ENCODE measurements at places on chromosomes 3 and 15.

- DNase-seq: no peak
Measured at GRCh38 chr15:32864841-32865240, 147.0 kb downstream of the GREM1 start.

- DNase-seq: no peak
Measured at GRCh38 chr3:54951405-54951804, 23.5 kb upstream of the LRTM1 start.

- no peak for DNase-seq
Measured at GRCh38 chr3:100254168-100254777, 6.5 kb upstream of the TBC1D23 start.

DNA sequence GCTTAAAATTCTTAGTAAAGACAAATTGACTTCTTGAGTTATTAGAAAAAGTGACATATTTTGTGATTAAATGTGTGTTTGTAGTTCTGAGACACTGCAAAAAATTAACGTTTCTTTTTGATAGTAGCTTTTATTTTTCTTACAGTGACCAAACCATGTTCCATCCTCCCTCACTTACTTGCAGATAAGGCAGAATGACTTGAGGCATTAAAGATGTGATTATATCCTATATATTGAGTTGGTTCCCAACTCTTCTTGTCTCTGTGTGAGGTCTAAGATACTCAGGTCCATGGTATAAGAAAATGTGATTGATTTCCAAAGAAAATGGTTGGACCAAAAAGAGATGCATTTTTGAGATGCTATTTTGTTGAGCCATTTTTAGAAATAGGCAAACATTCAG lies 238.3 kb upstream of the NR2F2 start:
- DNase-seq: no peak

DNA sequence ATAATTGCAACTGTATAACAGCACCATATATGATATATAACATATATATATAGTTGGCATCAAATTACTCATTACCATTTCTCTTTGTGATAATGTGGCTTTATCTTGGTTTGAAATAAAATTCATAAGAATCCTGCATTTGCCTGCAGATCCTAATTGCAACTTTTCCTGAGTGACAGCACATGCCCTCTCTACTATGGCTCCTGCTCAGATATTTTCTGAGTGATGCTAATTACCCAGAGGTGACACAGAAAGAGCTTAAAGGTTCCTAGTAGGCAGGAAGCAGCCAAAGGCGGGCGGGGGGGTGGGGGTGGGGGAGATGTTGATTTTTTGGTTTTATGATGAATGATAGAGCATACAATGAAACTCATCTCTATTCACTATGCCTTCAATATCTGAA lies 370.6 kb downstream of the MFSD1 start:
- no peak for DNase-seq

- no peak for DNase-seq
Measured at GRCh38 chr3:117096549-117096948, 387.0 kb downstream of the TUSC7 start.

GRCh38 chr3:22660606-22661005 lies 542.5 kb upstream of the UBE2E2 start:
- DNase-seq: no peak

- no peak for DNase-seq
Measured at GRCh38 chr3:107241217-107241616, 136.0 kb upstream of the CCDC54 start.

GRCh38 chr15:77201665-77202064 lies 130.8 kb upstream of the TSPAN3 start:
- no peak for DNase-seq

- no peak for DNase-seq
Measured at GRCh38 chr15:35305031-35305550, 220.0 kb upstream of the NANOGP8 start.

GRCh38 chr3:183033746-183034145 lies 53.4 kb upstream of the DCUN1D1 start:
- DNase-seq: no peak

- no peak for DNase-seq
Measured at GRCh38 chr3:22920006-22920405, 283.1 kb upstream of the UBE2E2 start.

GRCh38 chr3:106794442-106794841 lies 582.8 kb upstream of the CCDC54 start:
- DNase-seq: no peak

DNA sequence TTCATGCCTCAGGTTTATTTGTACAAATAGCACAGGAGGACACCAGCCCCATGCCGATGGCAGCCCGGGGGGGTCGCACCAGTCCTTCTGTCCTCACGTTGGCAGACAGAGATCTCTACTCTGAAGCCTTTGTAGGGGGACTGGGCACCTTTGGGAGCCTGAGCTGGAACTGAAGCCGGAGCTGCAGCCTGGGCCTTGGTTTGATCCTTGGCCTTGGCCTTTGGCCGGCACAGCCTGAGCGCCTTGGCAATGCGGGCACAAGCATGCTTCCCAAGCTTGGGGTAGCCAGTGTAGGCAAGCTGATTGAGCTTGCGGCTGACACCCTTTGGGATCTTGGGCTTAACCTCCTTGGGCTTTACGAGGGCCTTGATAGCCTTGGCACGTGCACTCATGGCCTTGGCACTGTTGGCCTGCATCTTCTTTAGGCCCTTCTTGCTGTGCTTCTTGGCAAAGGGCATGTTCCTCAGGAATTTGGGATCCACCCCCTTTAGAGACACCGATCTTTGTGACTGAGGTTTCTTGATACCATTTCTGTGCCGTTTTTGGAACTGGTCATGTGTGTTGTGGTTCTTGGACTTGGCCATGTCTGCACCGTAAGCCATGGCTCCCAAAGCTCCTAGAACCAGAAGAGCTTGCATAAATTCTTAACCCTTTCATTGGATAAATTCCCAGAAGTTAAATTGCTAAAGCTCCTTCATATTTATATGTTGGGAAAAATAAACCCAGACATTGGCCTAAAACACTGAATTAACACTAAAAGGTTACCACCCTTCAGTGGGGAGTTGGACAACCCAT lies 33.4 kb upstream of the UACA start:
- DNase-seq: no peak

DNA sequence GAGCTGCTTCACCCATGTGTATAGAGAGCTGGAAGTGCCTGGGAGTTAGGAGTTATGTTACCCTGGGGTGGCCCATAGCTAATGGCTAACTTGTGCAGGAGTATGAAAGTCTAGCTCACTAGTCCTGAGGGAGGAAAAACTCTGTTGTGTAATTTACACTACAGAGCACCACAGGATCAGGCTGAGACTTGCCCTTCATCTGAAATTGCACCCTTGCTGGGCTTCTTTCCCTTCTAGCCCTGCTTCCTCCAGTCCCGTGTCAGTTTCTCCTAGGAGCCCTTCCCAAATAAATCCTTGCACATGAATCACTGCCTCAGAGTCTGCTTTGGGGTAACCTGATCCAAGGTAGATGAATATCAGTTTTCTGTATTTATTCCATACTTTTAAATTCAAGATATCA lies 40.0 kb downstream of the CTXND1 start:
- DNase-seq: no peak

DNA sequence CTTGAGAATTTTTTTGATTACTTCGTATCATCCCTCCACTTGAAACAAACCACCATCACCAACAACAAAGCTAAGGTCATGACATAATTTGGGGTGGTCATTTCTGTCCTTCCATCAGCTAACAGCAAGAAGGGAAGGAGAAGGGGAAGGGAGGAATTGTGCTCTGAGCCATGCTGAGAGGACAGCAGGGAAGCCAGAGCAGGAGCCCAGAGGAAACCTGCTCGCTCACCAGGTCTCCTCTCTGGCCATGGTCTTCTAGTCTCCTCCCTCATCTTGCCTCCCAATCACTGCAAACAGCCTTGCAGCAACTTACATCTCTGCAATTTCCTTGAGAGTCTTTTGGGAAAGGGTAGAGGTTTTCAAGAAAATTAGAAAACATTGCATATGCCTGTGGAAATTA lies 196.7 kb downstream of the SSR3 start:
- no peak for DNase-seq

DNA sequence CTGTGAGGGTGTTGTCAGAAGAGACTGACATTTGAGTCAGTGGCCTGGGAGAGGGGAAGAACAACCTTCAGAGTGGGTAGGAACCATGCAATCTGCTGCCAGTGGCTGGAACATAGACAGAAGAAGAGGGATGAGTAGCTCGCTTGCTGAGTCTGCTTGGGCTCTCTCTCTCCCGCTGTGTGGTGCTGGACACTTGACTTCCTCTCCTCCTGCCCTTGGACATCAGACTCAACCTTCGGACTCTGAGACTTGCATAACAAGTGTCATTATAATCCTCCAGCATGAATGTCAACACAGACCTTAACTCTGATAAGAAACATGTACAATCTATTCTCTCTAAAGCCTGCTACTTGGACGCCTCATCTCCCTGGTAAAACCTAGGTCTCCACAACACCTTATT lies 5.9 kb upstream of the NMD3 start:
- DNase-seq: no peak

GRCh38 chr3:66910266-66911055 lies 87.6 kb upstream of the KBTBD8 start:
- no peak for DNase-seq

DNA sequence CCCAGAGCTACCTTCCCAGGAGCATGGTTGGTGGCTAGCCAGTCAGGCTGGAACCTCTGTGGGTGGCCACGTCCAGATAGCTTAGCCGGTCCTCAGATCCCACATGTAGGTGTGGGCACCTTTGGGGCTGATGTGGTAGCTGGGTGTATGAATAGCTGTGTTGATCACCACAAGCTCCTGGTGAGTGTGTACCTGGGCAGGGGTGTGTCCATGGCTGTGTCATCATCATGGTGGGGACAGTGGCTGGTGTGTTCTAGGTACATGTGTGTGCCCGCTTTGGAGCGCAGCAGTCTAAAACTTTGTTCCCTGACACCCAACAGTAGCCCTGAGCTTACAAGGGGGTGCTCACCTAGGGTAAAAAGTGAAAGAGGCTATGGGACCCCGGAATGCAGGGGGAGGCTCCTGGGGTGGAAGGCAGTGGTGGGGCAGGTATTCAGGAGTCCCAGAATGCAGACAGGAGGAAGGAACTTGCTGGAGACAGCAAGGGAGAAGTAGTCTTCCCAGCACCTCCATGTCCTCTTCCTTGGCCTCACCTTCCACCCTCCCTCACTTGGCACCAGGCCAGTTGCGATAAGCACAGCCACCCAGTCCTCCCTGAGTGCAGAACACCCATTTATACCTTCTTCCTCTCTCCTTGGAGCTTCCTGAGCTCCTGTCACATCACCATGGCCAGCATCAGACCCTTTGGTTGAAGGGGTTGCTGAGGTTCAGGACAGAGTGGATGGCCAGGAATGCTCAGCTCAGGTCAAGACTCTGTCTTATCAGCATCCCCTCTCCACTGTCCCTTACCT lies 1.2 kb downstream of the CISH start:
- DNase-seq: peak; percentile 43

DNA sequence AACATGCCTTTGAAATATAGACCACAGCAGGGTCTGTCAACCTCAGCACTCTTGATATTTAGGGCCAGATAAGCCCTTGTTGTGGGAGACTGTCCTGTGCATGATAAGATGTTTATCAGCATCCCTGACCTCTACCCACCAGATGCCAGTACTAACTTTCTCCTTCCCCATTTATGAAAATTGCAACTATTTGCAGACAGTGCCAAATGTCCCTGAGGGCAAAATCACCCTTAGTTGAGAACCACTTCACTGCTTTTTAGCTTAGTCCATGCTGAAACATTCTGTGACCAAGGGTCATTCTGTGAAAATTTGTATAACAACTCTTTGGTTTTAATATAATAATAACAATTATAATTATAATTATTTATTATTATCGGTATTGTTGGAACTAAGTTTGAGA lies 1032.4 kb downstream of the MCTP2 start:
- DNase-seq: no peak

GRCh38 chr15:51799282-51800252 lies 29.9 kb upstream of the TMOD3 start:
- no peak for DNase-seq

DNA sequence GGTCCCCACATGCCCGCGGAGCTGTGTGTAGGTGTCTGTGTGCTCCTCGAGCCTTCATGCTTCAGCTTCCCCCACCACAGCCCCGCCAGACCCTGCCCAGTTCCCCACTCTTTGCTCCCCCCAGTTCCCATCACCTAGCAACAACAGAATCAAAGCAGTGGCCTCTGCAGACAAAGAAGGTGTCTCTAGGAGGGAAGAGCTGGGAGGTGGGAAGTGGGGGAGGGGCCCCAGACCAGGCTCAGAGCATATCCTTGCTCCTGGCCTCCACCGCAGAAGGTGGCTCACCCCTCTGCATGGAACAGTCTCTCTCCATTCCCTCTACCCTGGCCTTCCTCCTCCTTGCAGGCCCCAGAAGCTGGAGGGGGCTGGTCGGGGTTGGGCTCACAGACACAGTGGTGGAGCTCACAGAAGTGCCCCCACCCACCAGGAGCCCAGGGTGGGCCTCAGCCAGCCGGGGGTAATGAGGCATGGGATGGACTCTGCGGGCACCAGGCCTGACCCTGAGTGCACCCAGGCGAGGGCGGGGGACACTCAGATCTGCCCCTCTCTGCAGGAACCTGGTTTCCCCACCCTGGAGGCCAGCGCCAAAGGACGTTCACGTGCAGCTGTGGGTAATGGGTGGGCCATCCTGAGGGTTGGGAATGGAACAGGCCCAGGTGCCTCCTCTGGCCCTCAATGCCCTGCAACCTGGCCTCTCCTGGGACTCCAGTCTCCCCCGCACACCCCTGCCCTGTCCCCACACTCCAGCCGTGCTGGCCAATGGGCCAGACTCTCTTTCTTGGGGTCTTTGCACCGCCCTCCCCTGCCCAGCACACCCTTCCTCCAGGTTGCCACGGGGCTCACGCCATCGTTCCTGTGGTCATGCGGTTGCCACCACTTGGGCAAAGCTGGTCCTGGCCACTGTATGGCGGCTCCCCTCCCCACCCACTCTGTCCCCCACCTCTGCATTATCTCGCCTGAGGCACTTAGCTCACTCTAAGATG lies 53.4 kb downstream of the TPRA1 start:
- DNase-seq: no peak

DNA sequence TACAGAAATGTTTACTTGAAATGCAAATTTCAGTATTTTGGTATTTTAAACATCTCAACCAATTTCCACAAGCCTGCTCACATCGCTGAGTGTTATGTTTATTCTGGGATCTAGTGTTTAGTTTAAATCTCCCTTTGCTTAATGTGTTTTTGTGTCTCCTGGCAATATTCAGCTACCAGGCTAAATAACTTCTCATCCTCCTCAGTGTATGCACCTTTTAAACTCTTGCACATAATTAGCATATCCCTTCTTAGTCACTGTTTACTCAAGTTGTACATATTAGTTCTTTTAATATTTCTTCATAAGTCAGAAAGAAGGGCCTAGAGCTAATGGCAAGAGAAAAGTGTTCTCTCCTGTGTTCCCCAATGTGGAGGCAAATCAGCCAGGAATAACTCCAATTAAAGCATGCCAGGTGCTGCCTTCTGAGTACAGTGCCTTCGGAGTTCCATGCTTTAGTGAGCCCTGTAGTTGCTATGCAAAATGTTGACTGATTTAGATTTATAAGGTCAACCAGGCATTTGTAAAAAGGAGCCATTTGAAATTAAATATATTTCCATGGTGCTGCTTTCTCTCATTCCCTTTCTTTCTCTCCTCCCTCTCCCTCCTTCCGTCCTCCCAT lies 234.3 kb downstream of the GAP43 start:
- no peak for DNase-seq

DNA sequence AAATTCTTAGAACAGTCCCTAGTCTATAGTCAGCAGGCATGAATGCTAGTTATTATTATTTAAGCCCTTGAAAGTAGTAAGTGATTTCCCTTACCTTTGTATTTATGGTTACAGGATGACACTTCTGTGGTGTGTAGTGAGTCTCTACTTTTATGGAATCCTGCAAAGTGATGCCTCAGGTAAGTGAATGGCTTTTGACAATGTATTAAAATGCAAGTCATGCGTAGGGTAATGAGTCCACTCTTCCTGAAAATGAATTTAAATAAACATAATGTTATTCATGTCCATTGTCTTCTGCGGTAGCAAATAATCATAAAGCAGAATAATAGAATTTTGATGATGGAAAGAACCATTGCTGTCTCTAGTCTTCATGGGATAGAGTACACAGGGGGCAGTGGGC lies 50.3 kb downstream of the IL1RAP start:
- no peak for DNase-seq

All from activated gamma-delta T cell treated with anti-CD3 and anti-CD28 coated beads, Interleukin-2, amount 50 U/mL, for 16 hours (primary cell).